ENCODE measurements at places on chromosomes 7 and 10. TPM values are rescaled to one million over a fixed set of nuclear protein-coding genes. Genes with fewer than 3 reads are reported as not detected.
A peak's percentile ranks its signal among the peaks of the same experiment; 100 is the strongest.

The RELN gene
- 0.36 TPM for total RNA-seq

GRCh38 chr10:23540401-23541030 is 101.6 kb downstream of the OTUD1 start:
- DNase-seq = peak; percentile 4

The MYOF gene
- total RNA-seq = 352 TPM

The ANXA7 gene
- total RNA-seq = 143 TPM

DNA sequence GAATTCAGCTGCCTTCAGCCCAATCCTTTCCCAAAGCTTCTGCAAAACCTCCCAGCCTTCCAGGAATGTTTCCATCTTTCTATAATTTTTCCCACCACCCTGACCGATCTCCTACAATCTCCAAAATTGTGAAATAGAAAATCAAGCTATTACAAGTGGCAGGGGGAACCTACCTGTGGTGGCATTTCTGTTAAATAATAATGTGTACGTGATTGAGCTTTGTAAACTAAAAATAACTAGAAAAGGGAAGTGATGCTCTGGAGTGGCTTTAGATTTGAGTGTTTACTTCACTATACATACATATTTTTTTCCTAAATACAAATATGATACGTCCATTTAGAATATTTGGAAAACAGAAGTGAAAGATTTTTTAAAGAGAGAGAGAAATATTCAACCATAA is 593.6 kb downstream of the GRM8 start:
- peak; percentile 18 for DNase-seq

The DOCK4 gene
- 31.8 TPM for total RNA-seq

DNA sequence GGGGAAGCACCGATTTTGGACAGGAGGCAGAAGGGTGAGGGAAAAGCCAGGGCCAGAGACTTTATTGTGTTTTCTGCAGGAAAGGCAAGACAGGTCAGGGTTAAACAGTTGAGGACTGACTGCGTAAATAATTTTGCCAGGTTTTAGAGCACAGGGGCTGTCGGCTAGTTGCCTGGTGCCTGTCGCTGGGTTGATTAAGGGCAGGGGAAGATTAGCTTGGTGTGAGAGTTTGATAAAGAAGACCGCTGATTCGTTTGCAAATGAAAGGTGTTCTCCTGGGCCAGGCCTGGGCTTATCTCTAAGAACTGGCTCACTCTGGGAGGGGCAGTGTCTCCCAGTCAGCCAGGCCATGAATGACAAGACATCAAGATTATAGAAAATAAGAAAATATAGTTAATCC is 75.6 kb downstream of the SLC37A3 start:
- DNase-seq = no peak

- no peak for DNase-seq
These were observed 163.3 kb upstream of the AKR1E2 start for GRCh38 chr10:4662576-4663161.

DNA sequence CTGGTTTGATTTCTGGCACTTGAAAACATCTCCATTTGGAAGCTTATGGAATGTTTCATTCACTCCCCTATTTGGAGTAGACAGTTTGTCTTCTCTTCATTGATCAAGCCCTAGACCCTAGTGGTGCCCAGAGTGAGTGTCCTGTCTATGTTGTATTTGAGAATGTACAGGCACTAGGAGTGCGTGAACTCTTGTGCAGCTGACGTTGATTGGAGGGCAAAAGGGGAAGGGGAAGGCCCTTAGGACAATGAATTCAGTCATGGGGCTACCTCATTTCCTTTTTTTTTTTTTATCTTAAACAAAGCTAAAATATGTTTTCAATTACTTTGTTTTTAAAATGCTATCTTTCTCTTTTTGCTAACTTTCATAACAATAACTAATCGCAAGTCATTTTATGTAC is 66.5 kb downstream of the ADD3 start:
- DNase-seq = no peak
